ENCODE measurements at places on chromosomes 13 and 19.

- no peak for DNase-seq
Measured at GRCh38 chr13:75481176-75482069, 546 bp downstream of the TBC1D4 start.

DNA sequence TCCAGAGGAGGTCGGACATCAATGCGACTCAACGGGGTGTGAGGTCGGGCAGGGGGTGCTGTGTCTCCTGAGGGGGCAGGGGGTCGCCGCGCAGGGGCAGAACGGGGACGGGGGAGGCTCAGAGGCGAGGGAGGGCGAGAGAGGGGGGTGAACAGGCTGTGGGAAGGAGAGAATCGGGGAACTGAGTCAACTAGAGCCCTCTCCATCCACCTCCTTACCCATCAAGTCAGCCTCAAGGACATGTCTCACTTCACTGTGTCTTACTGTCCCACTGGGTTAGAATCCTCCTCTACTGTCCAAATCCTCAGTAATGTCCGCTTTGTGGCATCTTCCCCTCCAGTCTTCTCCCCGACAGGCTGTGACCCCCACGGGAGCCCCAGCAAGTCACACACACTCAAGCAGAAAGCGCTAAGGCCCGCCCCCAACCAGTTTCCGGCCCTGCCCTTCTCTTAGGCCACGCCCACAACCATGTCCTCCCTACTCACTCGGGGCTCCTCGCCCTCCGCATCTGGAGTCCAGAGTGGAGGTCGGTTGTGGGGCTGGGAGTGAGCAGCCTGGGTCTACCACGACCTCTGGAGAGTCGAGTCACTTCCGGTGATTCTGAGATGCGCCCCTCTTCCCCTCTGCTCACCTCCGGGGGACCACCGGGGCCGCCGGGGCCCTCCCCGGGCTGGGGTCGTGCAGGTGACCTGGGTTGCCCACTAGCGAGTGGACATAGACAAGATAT is 9.3 kb downstream of the PLEKHA4 start:
- no peak for DNase-seq

GRCh38 chr13:87280139-87280538 is 391.0 kb upstream of the SLITRK5 start:
- no peak for DNase-seq

- DNase-seq = no peak
Measured at GRCh38 chr13:95258619-95259194, 42.5 kb downstream of the ABCC4 start.

- no peak for DNase-seq
Measured at GRCh38 chr13:41458761-41459431, 1.5 kb downstream of the RGCC start.

DNA sequence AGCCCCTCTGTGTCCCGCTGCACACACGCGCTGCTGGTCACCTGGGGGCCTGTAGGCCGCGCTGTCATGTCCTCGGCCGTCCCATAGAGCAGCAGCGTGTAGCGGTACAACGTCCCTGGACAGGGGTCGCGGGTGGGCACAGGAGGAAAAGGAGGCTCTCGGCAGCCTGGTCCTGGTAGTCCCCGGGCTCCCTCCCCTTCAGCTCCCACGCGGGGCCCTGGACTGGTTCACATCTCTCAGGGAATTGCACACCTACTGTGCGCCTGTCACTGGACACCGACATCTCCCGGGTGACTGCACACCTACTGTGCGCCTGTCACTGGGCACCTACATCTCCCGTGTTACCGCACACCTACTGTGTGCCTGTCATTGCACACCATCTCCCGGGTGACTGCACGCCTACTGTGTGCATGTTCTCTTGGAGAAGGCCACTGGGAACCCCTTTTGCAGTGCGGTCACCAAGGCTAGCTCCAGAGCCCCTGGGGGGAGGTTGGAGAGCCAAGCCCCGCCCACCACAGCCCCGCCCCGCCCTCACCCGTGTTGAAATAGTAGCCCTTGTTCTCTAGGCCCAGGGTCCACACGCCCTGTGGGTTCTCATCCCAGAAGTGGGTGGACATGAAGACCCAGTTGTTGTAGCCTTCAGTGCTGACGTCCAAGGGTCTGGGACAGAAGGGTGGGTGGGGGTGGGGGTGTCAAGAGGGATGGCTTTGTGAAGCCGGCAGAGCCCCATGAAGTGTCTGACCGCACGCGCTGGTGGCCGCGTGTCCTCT is 3.5 kb upstream of the C19orf25 start:
- no peak for DNase-seq

DNA sequence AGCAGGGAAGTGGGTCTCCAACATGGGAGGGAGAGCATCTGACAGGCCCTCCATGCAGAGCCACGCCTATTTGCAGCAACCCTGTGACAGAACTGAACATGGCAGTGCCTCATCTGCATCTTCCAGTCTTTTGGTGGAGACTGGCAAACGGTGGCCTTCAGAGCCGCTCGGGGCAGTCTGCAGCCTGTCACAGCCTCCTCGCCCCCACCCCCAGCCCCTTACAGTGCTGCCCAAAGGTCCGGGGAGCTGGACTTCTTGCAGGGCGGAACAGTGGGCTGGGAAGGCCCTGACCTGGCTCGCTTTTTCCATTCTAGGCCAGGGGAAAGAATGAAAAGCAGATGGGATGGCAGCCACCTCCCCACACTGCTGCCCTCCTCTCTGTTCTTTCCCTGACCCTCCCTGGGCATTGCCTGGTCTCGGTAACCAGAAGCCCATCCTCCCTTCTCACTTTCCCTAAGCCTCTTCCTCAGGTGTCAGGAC is 2.7 kb downstream of the CALM3 start:
- no peak for DNase-seq

GRCh38 chr13:98269386-98269785 is 92.3 kb upstream of the RNF113B start:
- DNase-seq = no peak

DNA sequence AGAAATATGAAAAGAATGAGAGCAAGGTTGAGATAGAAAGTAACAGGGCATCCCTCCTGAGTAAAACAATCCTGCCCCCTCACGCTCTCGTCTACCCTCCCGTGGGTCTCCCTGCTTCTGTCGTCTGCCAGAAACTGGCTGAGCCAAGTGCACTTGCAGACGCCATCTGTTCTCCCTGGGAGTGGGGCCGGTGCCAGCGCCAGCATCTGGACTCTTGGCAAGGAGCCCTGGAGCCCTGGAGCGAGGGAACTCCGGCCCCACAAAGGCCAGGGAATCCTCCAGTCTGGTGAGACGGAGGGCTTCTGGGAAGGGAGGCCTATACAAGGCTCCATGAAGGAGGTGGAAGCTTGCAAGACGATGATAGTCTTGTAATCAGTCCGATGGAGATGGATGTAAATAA is 2.3 kb upstream of the TMEM91 start:
- DNase-seq = peak; percentile 84

- no peak for DNase-seq
Measured at GRCh38 chr19:35433448-35433847, 14.6 kb upstream of the FFAR2 start.

DNA sequence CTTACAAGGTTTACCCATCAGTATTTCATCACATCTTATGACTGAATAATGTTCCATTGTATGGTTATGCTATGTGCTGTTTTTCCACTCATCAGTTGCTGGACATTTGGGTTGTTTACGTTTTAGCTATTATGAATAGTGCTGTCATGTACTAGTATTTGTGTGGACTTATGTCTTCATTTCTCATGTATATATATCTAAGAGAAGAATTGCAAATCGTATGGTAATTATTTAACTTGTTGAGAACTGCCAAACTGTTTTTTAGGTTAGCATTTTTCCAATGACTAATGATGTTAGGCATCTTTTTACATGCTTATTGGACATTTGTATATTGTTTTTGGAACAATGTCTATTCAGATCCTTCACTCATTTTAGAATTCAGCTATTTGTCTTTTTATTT is 368.3 kb downstream of the LMO7 start:
- no peak for DNase-seq

GRCh38 chr13:108220041-108220440 is 1.8 kb downstream of the ABHD13 start:
- DNase-seq = no peak

GRCh38 chr13:58630794-58631193 is 999.2 kb downstream of the PCDH17 start:
- DNase-seq = no peak
